ENCODE measurements at places on chromosomes 6 and 20.

GRCh38 chr6:158991017-158991723, 8.8 kb downstream of the RSPH3 start:
- H3K27ac ChIP-seq = peak overlapping the region; percentile 23
- peaks cover 16% of the 10 kb centered on the region for H3K36me3 ChIP-seq
- peaks cover 23% of the 10 kb centered on the region for H3K4me1 ChIP-seq
- no peak overlapping the region for H3K4me3 ChIP-seq
- no peaks in the 10 kb centered on the region for H3K27me3 ChIP-seq
- no peak for DNase-seq

- H3K27ac ChIP-seq = no peak overlapping the region
- no peak overlapping the region for H3K4me3 ChIP-seq
- no peaks in the 10 kb centered on the region for H3K27me3 ChIP-seq
- DNase-seq = no peak
Observed at GRCh38 chr6:163577404-163577803, 162.9 kb downstream of the QKI start.

DNA sequence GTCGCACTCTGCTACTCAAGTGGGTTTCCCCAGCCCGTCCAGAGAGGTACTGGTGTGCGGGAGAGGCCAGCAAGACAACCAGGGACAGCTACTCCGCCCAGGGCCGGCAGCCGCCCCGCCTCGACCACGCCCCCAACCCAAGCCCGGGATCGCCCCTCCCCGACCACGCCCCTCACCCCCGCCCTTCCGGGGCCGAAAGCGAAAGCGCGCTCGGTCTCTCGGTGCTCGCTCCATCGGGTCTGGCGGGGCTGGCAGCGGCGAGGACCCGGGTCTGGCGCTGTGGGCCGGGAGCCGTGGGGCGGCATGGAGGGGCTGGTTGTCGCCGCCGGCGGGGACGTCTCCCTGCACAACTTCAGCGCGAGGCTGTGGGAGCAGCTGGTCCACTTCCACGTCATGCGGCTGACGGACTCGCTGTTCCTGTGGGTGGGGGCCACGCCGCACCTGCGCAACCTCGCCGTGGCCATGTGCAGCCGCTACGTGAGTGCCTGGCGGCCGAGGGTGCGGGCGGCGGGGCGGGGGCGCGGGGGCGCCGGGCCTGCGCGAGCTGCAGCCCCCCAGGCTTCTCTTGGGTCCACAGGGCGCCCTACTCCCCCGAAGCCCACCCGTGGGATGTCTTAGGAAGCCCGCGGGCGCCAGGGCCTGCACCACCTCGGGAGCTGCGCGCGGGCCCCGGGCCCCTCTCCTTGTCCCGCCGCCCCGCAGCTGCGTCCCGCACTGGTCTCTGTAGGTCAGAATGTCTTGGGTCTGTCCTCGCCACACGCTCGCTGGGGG, at the start of gene PSMG4:
PSMG4 (plus strand) TSS at position 228 of the 771 bp plus-strand sequence; CDS start at position 304, 76 bp downstream.
- peaks cover 13% of the 10 kb centered on the region for H3K27me3 ChIP-seq
- H3K4me1 ChIP-seq = peaks cover 31% of the 10 kb centered on the region
- DNase-seq = peak; percentile 94
- H3K36me3 ChIP-seq = peaks cover 19% of the 10 kb centered on the region
- H3K4me3 ChIP-seq = peak within 1 kb of the TSS; percentile 95
- H3K27ac ChIP-seq = peak within 1 kb of the TSS; percentile 88

DNA sequence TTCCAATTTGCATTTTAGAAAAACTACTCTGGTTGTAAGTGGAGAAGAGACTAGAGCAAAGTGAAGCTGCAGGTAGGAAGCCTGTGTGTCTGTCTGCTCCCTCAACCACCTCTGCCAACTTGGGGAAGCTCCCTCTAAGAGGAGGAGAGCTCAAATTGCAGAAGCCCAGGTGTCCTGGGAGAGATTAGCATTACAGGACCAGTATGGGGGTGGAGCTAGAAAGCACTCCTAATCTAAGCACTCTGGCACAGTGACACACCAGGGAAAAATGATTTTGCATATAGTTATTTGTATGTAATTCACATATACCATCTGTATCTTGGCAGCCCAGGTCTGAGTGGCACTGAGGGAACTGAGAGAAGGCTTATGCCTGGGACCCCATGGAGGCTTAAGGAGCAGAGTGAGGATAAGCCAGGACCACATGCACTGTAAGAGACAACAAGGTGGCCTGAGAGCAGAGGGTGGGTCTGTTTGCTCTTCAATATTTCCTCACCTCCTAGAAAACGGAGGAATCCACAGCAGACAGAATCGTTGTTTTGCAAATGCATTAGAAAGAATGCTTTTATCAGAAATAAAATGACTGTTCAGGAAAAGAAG, 13.6 kb downstream of the GSTA2 start:
- H3K27ac ChIP-seq = no peak overlapping the region
- H3K27me3 ChIP-seq = peaks cover 5% of the 10 kb centered on the region
- no peak overlapping the region for H3K4me3 ChIP-seq
- no peaks in the 10 kb centered on the region for H3K4me1 ChIP-seq

- H3K4me1 ChIP-seq = no peaks in the 10 kb centered on the region
- H3K36me3 ChIP-seq = no peaks in the 10 kb centered on the region
- H3K4me3 ChIP-seq = no peak overlapping the region
- no peak overlapping the region for H3K27ac ChIP-seq
- H3K27me3 ChIP-seq = no peaks in the 10 kb centered on the region
- no peak for DNase-seq
Observed at GRCh38 chr20:7608250-7608649, 332.0 kb downstream of the HAO1 start.

DNA sequence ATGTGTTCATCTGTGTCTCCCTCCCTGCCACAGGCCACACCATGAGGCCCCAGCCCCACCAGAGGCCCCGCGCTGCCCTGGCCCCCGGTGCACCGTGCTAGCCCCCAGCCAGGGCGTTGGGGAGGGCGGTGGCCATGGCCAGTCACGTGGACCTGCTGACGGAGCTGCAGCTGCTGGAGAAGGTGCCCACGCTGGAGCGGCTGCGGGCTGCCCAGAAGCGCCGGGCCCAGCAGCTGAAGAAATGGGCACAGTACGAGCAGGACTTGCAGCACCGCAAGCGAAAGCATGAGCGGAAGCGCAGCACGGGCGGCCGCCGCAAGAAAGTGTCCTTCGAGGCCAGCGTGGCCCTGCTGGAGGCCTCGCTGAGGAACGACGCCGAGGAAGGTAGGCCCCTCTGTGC, 30.3 kb downstream of the PPP1R16B start:
- H3K4me1 ChIP-seq = peaks cover 54% of the 10 kb centered on the region
- peaks cover 60% of the 10 kb centered on the region for H3K36me3 ChIP-seq
- no peak for DNase-seq
- no peak overlapping the region for H3K4me3 ChIP-seq
- H3K27ac ChIP-seq = no peak overlapping the region

DNA sequence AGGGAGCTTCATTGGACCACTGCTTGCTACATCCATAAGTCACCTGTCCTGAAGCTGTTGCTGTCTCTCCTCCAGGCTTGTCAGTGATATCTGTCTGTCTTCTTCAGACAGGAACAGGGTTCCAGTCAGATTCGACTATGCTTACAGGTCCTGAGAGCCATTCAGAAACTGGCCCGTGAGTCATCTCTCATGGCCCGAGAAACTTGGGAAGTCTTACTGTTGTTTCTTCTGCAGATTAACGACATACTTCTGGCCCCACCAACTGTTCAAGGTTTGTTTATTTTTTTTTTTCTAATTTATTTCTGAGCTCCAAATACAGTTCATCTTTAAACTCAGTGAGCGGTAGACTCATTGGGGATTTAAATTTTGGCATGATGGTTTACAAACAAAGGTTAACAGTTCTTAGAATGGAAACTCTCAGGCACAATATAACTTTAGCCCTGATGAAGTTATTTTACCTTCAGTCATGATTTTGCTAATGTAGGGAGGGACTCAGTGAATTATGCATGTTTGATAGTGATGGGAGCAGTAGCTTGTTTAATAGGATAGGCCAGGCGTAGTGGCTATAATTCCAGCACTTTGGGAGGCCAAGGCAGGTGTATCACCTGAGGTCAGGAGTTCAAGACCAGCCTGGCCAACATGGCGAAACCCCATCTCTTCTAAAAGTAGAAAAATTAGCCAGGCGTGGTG, 24.7 kb downstream of the RALGAPB start:
- peaks cover 55% of the 10 kb centered on the region for H3K36me3 ChIP-seq
- no peak overlapping the region for H3K27ac ChIP-seq
- no peak overlapping the region for H3K4me3 ChIP-seq
- H3K27me3 ChIP-seq = no peaks in the 10 kb centered on the region
- no peak for DNase-seq
- H3K4me1 ChIP-seq = no peaks in the 10 kb centered on the region

DNA sequence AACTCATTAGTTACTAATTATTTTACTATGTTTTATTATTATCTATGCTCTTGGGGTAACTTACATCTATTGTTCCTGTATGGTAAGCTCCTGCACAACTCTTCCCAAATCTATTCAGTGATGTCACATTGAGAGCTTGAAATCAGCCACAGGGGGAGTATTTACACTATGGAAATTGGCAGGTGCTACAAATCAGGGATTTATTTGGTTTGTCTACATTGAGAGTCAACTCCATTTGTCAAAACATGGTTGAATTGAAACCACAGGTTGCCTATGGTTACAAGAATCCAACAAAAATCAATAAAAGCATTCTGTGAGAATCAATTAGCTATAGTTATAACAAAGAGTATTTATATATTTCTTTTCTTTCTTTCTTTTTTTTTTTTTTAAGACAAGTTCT, 3.9 kb upstream of the FITM2 start:
- peaks cover 3% of the 10 kb centered on the region for H3K36me3 ChIP-seq
- DNase-seq = no peak
- H3K27ac ChIP-seq = no peak overlapping the region
- no peak overlapping the region for H3K4me3 ChIP-seq
- peaks cover 6% of the 10 kb centered on the region for H3K27me3 ChIP-seq

DNA sequence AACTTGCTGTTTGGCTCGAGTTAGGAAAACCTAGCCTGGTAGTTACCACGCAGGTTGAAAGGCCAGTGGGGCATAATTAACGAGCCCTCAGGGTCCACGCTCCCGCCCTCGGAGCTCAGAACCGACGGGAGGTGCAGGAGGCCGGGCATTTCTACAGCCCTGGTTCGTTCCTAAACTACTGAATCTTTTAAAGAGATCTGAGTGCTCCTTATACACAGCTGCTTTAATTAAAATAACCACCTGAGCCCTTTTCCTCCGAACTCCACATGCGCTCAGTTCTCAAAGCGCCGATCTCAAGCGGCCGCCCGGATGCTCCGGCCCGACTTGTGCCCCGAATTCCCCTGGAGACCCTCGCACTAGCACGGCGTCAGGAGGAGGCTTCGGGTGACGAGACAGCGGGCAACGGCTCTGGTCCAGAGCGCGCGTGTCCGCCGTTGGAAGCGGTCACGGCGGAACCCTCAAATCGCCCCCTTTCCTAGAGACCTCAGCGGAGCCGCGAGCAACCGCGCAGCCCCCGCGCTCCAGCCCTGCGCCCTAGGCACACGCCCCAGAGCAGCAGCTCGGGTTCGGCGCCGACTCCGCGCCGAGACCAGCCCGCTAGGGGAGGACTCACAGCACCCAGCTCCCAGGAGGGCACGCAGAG, 397 bp downstream of the WDR27 start:
- peaks cover 51% of the 10 kb centered on the region for H3K4me1 ChIP-seq
- no peaks in the 10 kb centered on the region for H3K27me3 ChIP-seq
- peaks cover 32% of the 10 kb centered on the region for H3K36me3 ChIP-seq
- peak overlapping the region; percentile 90 for H3K4me3 ChIP-seq

DNA sequence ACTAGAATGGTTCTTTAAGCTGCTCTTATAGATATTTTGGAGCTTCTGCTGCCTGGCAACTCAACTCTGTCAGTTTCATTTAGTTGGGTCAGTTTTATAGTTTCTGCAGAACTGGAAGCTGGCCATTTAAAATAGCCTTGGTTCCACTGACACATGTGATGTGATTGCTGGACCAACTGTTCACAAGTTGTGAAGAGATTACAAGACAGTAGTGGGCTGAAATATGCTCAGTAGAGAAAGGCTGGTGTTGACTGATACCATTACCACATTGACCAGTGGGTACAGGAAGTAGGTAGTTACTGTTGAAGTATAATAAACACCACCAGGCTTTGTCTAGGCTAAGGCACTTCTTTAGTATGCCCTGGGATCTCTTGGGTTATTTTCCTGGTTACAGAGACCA, 39.0 kb downstream of the BCKDHB start:
- peaks cover 6% of the 10 kb centered on the region for H3K4me1 ChIP-seq
- no peak overlapping the region for H3K4me3 ChIP-seq
- H3K27me3 ChIP-seq = no peaks in the 10 kb centered on the region
- no peak for DNase-seq

DNA sequence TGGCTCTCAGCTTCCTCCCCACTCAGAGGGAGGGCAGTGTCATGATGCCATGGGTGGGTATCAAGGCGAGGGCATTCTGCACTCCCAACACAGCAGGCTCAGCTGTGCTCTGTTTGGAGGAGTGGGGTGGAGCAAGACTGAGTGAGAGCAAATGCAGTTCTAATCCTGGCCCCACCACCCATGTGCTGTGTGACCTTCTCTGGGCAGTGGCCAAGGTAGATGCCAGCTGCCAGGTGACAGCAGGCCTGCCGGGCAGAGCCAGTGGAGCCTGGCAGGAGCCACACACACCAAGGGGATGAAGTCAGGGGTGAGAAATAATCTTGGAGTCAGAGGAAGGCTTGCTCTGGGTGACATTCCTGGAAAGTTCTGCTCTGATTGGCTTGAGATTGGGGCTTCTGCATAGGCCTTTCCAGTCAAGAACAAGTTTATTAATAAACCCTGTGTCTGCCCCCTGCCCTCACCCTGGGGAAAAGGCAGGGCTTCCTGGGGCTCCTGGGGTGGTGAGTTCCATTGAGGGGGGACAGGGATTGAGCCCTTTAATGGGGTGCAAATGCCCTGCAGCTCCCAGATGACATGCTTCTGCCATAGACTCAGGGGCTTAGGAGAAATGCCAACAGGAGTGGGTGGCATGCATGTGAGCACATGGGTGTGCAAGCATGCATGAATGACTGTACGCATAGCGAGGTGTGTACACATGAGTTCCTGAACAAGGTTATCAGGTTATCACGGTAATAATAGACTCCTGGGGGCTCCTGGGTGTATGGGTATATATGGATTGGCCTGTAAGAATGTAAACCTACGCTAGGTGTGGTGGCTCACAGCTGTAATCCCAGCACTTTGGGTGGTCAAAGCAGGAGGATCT, 134.2 kb downstream of the MRPL14 start:
- DNase-seq = no peak
- no peak overlapping the region for H3K4me3 ChIP-seq
- H3K27me3 ChIP-seq = peaks cover 2% of the 10 kb centered on the region
- no peaks in the 10 kb centered on the region for H3K36me3 ChIP-seq
- H3K4me1 ChIP-seq = no peaks in the 10 kb centered on the region

DNA sequence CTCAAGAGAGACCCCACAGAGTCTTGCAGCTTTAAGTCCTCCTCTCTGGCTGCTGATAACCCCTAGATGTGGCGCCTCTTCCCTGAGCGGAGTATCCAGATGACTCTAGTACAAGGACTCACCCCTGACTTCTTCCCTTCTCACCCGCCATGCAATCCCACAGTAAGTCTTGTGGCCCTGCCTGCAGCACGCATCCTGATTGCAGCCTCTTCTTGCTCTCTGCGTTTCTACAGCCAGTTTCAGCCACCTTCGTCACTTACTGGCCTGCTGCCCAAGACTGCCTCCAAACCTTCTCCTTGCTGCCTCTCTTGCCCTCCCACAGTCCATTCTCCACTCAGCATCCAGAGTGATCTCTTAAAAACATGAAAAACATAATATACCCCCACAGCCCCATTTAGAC, 2.4 kb upstream of the RPP40 start:
- DNase-seq = no peak
- no peak overlapping the region for H3K4me3 ChIP-seq
- peaks cover 24% of the 10 kb centered on the region for H3K4me1 ChIP-seq
- no peak overlapping the region for H3K27ac ChIP-seq

All from activated CD8-positive, alpha-beta T cell treated with anti-CD3 and anti-CD28 coated beads, Interleukin-2, amount 10 ng/mL, durations not matched to agents 7 days and 5 days (primary cell).